ENCODE measurements at places on chromosomes 7 and 10.
A peak's percentile ranks its signal among the peaks of the same experiment; 100 is the strongest.

- no peak for DNase-seq
Measured at GRCh38 chr10:77865580-77866324, 60.8 kb downstream of the DLG5 start.

GRCh38 chr7:79376299-79377025, 77.0 kb downstream of the MAGI2 start:
- DNase-seq = no peak

- no peak for DNase-seq
Measured at GRCh38 chr10:123500110-123500509, 166.0 kb upstream of the GPR26 start.

DNA sequence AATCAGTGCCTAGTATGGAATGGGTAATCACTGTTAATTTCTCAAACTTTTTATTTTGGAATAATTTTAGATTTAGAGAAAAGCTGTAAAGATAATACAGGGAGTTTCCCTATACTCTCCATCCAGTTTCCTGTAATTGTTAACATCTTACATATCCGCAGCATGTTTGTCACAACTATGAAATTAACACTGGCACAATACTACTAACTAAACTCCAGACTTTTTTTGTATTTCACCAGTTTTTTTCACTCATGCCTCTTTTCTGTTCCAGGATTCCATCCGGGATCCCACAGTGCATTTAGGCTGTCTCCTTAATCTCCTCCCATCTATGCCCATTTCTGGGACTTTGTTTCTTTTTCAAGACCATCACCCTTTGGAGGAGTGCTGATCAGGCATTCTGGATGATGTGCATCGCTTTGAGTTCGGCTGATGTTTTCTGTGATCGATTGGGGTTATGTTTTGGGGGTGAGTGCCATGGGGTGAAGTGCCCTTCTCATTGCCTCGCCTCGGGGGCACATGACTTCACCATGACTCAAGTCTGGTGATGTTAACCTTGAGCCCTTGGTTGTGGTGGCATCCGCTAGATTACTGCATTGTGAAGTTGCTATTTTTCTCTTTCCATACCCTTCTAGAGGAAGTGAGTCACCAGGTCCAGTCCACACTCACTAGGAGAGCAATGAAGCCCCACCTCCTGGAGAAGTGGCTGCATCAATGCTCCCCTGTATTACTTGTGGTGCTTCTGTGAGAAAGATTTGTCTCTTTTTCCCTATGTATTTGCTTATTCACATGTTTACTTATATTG, 43.9 kb upstream of the GRB10 start:
- DNase-seq = peak; percentile 36

DNA sequence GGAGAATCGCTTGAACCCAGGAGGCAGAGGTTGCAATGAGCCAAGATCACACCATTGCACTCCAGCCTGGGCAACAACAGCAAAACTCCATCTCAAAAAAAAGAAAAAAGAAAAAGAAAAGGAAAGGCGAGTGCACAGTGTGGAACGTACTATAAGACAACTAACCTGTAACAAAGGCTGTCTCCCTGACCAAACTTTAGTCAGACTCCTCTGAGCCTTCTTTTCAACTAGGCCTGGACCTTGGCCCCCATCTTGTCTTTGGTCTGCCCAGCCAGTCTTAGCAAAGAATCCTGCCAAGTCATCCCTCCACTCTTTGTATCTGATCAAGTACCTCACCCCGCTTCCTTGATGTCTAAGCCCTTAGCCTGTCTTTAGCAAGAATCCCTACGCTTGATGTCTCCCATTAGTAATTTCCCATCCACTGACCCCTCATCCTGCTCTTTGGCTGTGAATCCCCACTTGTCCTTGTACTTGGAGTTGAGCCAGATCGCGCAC, 68.9 kb upstream of the KDM7A start:
- DNase-seq = no peak

- DNase-seq = no peak
Measured at GRCh38 chr10:69101451-69102095, 13.7 kb downstream of the SRGN start.

GRCh38 chr10:49448924-49449323, 53.0 kb upstream of the DRGX start:
- no peak for DNase-seq

- no peak for DNase-seq
Measured at GRCh38 chr7:81887098-81888090, 117.5 kb upstream of the HGF start.

DNA sequence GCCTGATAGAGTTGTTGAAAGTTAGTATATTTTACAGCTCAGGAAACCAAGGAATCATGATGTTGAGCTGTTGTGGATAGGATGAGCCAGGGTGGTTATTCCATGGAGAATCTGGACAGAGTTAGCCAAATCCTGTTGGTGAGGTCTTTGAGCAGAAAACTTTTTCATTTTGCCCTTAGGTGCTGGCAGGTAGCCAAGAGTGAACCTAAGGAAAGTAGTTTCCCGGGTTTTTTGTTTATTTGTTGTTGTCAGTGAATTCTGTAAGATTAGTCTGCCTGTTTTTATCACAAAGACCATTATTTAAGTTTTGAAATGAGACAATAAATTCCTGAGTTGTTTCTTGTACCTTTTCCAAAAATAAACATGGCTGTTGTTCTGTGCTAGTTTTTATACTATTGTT, 61.0 kb downstream of the GALNT11 start:
- no peak for DNase-seq

DNA sequence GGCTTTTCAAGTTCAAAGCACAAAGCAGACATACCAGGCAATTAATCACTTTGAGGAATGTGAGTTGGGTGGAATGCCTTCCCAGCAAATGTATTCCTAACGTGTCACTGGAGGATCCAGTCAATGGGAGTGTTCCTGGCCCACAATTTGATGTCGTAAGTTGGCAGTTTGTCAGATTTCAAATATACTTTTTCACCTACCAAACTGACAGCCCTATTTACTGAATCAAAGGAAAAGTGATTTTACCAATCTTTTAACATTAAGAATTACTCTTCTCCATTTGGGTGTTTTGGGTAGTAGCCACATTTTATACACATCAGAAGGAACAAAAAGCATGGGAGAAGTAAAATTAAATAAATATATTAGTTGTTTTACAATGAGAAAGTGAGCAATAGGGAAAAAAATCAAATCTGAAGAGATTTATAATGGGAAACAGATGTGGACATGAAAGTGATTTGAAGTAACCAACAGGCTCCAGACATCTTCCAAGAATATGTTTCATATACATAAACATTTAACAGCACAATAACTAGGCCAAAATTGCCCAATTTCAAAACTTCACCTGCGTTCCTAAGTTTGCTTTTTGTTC, 222.9 kb downstream of the MTERF1 start:
- no peak for DNase-seq

DNA sequence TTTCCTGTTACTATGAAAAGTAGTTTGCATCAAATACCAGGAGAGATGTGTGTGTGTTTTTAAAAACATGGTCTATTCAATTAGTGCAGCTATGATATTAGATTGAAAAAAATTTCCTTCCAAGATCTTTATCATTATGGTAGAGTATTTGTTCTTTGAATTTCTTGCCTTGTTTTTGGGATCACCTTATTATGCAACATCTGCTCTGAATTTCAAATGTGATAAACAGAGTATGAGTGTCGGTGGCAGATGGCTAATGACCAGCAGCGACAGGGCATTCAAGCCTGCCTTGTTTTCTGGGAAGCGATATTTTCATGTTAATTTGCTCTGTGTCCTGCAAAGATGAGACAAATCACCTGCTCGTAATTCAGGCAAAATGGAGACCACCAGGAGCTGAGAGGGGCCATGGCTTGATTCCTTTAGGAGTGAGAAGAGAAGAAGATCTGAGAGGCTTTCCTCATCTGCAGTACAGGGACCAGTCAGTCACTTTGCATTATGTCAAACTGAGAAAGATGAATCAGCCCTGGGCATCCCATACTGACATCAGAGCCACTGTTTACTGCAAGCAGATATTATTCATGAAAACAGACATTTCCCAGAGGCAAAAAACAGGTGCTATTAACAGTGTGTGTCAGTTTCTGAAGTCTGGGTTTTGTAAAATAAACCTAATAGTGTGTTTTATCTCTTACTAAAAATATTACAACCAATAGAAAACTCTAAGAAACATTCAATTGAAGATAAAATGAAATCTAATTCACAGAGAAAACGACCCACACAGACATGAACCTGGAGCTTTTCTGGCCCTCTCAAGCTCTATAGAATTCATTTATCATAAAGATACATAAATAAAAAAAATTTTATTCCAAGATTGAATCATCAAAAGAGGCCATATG, 67.6 kb downstream of the CDK6 start:
- peak; percentile 7 for DNase-seq

- DNase-seq = no peak
Measured at GRCh38 chr10:19816411-19817230, at the start of gene PLXDC2. Gene PLXDC2 (plus strand): TSS chr10:19816432.

- DNase-seq = no peak
Measured at GRCh38 chr10:17561111-17561510, 56.1 kb downstream of the HACD1 start.

GRCh38 chr10:24784923-24785322, 61.2 kb upstream of the ARHGAP21 start:
- DNase-seq = no peak

DNA sequence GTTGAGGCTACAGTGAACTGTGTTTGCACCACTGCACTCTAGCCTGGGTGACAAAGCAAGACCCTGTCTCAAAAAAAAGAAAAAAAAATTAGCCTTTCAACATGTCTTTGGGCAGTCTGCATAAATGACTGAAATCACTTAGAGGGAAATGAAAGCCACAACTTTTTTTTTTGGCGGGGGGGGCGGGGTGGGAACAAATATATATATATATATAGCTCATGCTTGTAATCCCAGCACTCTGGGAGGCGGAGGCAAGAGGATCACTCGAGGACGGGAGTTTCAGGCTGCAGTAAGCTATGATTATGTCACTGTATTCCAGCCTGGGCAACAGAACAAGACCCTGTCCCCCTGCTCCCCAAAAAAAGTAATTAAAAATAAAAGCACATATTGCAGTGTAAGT, 23.4 kb upstream of the MICU1 start:
- no peak for DNase-seq

DNA sequence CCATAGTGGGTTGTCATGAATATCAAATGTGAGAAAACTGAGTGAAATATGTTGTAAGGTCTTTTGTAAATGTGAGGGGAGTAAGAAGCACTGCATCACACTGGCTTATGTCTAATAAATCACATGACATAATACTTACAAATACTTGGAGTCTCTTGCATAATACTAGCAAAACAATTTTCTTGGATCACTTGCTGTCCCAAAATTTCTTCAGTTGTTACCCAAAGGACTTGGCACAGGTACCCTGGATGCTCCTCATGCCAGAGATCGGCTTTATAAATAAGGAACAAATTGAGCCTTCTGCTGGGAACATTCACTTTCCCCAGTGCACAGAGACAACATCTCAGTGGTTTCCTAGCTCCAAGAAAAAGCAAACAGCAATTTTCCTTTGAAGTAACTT, 5.0 kb upstream of the LRIT2 start:
- no peak for DNase-seq

GRCh38 chr7:91929463-91929862, 11.2 kb upstream of the AKAP9 start:
- DNase-seq = no peak

DNA sequence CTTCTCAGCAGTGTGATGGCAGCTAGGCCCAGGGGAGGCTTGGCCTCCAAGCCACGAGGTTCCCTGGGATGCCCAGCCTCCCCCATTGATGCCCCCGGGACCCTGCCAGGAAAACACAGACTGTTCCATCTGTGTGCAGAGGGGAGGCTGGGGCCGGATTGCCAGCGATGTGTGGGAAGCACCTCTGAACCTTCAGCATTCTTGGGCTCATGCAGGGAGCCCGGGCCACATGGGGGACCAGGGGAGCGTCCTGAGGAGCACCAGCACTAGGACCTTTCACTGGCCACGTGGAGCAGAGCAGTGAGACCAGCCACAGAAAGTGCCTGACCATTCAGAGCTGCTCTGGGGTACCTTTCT, 2.6 kb downstream of the IMPDH1 start:
- DNase-seq = no peak

- DNase-seq = no peak
Measured at GRCh38 chr7:92133133-92133736, 1.0 kb downstream of the CYP51A1 start.

- no peak for DNase-seq
Measured at GRCh38 chr10:23191764-23192711, at the start of gene PTF1A. Gene PTF1A (plus strand): TSS chr10:23192312. CDS start chr10:23192531, 219 bp downstream.

GRCh38 chr10:101843032-101844021, at the start of gene KCNIP2:
Gene KCNIP2 (minus strand): TSS chr10:101843800. CDS start chr10:101843568, 232 bp downstream.
- DNase-seq = peak; percentile 53

DNA sequence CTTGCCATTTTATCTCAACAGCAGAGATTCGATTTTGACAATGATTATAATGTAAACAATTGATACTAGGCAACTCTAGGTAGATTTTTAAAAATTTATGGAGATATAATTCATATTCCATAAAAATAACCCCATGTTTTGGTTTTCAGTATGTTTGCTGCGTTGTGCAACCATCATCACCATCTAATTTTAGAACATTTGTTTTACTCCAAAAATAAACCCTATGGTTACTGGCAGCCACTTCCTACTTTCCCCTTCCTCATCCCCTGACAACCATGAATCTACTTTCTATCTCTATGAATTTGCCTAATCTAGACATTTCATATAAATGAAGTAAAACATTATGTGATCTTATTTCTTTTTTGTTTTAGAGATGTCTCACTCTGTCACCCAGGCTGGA, 401.9 kb downstream of the THSD7A start:
- DNase-seq = no peak

- DNase-seq = no peak
Measured at GRCh38 chr10:29083096-29083495, 205.8 kb upstream of the LYZL1 start.

DNA sequence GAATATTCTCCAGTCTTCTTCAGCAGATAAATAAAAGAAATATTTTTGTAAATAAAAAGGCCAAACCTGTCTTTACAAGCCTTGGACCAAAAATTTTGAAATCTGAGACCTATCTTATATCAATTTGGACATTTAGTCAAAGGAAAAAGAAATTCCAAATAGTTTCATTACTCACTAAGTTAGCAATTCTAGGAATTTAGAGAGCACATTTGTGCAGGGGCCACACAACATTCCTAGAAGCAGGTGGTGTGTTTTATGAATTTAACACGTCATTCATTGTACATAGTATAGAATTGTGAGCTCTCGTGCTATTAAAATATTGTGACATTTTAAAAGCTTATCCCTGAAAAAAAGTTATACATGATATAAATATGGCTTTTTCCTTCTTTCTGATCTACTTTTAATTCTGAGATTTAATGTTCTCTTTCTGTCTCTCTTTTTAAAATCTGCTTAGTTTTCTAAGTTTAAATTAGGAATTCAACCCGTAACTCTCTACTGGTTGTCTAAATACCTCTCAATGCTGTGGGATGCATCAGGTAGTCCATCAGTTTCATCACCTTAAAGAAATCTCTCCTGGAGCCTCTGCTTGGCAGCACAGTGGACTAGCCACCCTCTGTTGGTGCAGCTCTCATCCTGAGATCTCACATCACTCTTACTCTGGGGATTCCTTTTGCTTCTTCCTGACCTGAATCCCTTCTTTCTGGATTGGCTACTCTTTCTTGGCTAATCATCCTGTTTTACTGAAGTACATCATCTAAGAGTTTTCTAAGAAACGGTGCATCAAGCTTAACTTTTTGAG, 124.5 kb downstream of the SEMA3E start:
- DNase-seq = no peak

Data from activated CD4-positive, alpha-beta T cell treated with anti-CD3 and anti-CD28 coated beads, Interleukin-2, amount 10 ng/mL, durations not matched to agents 7 days and 5 days (primary cell).